Liver (tissue), 10 donors: ENCODE measurements at places on chromosomes 4 and X. TPM values are rescaled to one million over a fixed set of nuclear protein-coding genes. Genes with fewer than 3 reads are reported as not detected.

- DNase-seq = no peak
Observed at GRCh38 chr4:5524446-5525299, 183.7 kb downstream of the EVC2 start.

HTN1 gene
- not detected for total RNA-seq

GRCh38 chr4:18285357-18285756 lies 263.8 kb upstream of the LCORL start:
- no peak for DNase-seq

DNA sequence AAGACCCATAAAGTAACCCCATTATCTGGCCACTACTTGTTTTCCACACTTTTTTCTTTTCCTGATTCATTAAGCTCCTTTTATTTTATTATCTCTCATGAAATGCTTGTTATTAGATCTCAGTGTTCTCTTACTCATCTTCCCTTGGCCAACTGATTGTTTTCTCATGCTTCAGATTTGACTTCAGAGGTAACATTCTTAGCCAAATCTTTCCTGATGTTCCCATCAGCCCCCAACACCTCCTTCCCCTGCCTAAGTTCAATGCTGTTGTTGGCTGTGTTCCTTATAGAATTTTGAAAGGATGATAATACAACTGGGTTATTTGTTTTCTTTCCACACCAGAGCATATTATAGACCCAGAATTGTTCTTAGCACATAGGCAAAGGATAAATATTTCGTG lies 75.6 kb downstream of the BMPR1B start:
- DNase-seq = no peak

AFF1 gene
- total RNA-seq = 42.8 TPM

SPANXN3 gene
- not detected for total RNA-seq

GRCh38 chrX:119230850-119231249 lies 5.2 kb upstream of the PGRMC1 start:
- no peak for DNase-seq

DNA sequence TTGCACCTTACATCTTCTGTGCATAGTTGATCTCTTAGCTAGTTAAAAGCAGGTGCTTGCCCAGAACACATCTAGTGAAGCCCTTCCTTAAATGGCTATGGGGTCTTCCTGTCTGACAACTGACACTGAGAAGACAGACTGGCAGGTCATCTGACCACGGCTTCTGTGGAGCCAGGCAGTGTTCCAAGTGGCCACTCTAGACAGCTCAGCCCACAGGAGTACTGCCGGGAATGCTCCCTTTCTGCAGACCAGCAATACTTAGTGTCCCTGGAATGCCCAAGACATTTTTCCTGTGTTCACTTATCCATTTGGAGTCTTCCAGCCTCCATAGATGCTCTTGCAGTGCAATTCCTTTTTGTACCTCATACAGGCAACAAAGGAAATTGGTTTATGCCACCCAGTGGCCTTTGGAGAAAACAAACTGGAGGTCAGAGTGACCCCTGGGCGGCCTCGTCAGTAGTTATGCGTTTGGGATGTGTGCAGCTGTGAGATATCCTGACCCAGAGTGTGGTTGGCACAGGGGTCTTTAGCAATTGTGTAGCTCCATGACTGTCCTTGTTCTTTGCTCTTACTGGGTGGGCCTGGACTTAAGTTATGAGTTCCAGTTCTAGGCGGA lies 335.5 kb downstream of the ARHGAP10 start:
- no peak for DNase-seq
